ENCODE measurements at places on chromosomes 3 and 15. TPM values are rescaled to one million over a fixed set of nuclear protein-coding genes. Genes with fewer than 3 reads are reported as not detected.
A peak's percentile ranks its signal among the peaks of the same experiment; 100 is the strongest.

DNA sequence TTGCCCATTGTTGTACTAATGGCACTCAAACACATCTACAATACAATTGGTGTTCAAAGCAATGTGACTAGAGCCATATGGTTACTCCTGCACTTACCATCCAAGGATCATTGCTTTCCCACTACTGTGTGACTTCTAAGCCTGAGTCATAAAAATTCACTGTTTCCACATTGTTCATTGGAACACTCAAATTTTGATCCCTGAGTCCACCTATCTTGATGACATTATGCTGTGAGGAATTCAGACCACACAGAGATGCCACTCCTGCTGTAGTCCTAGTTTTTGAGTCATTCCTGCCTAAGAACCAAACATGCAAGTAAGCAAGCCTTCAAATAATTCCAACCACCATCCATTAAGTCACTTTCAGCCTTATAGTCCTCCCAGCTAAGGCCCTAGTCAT, 176.2 kb downstream of the EFHB start:
- H3K27ac ChIP-seq = no peak overlapping the region
- peaks cover 11% of the 10 kb centered on the region for H3K27me3 ChIP-seq
- H3K36me3 ChIP-seq = no peaks in the 10 kb centered on the region
- H3K4me1 ChIP-seq = no peaks in the 10 kb centered on the region

DNA sequence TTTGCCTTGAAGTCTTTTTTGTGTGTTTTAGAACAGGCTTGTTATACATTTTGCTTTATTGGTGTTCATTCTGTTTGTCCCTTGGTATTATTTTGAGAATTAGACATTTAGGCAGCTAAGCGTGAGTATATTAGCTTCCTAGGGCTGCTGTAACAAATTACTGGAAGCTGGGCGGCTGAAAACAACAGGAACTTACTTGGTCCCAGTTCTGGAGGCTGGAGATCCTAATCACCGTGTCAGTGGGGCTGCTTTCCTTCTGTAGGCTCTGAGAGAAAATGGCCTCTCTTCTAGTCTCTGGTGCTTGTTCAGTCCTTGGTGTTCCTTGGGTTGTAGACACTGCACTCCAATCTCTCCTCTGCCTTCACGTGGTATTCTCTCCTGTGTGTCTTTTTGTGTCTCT, 142.3 kb downstream of the KLHL25 start:
- H3K4me1 ChIP-seq = peaks cover 16% of the 10 kb centered on the region
- H3K27me3 ChIP-seq = no peaks in the 10 kb centered on the region
- H3K27ac ChIP-seq = no peak overlapping the region
- peaks cover 8% of the 10 kb centered on the region for H3K36me3 ChIP-seq

DNA sequence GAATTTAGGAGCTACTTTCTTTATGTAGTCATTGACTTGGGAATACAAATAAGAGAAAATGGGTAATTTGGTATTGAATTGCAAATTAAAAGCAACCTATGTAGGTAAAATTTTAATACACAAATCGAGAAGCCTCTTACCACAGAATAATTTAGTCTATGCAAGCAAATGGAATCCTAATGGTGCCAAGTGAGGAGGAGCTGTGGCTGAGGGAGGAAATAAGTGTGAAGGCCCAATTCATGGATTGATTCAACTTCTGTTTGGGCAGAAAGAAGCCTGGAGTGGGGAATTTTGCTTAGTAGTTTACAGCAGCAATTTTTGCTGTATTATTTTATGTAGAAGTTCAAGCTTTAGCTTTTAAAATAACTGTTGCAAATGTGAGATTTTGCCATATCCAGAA, 291.9 kb downstream of the OXSM start:
- H3K36me3 ChIP-seq = no peaks in the 10 kb centered on the region
- H3K27ac ChIP-seq = no peak overlapping the region
- peaks cover 2% of the 10 kb centered on the region for H3K27me3 ChIP-seq
- no peak overlapping the region for H3K4me3 ChIP-seq
- no peak for DNase-seq

DNA sequence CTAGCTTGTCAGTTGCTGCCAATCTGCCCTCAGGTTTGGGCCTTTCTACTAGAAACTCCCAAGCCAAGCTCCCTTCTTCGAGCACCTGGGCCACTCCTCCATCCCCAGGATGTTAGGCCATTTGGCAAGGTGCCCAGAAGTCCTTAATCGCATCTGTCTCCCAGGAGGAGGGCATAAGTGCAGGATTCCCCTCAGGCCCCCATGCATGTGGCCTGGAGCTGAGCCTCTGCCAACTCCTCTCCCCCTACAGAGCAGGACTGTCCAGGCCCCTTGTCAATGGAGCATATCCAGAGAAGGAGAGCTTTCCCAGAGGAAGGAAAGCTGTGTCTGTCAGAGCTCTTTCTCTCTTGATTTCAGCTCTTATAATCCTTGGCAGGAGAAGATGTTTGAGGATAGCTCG, 182.6 kb upstream of the ROPN1 start:
- no peak overlapping the region for H3K27ac ChIP-seq
- H3K27me3 ChIP-seq = no peaks in the 10 kb centered on the region
- no peak overlapping the region for H3K4me3 ChIP-seq
- no peak for DNase-seq
- H3K36me3 ChIP-seq = peaks cover 3% of the 10 kb centered on the region

GRCh38 chr15:38190501-38190900, 62.1 kb upstream of the SPRED1 start:
- H3K4me3 ChIP-seq = no peak overlapping the region
- H3K27ac ChIP-seq = no peak overlapping the region
- no peaks in the 10 kb centered on the region for H3K36me3 ChIP-seq
- peaks cover 5% of the 10 kb centered on the region for H3K27me3 ChIP-seq
- DNase-seq = no peak

- H3K4me3 ChIP-seq = no peak overlapping the region
- no peak overlapping the region for H3K27ac ChIP-seq
- no peak for DNase-seq
- H3K4me1 ChIP-seq = peaks cover 38% of the 10 kb centered on the region
- no peaks in the 10 kb centered on the region for H3K27me3 ChIP-seq
Measured at GRCh38 chr15:90365414-90366055, 13.5 kb downstream of the ZNF774 start.

DNA sequence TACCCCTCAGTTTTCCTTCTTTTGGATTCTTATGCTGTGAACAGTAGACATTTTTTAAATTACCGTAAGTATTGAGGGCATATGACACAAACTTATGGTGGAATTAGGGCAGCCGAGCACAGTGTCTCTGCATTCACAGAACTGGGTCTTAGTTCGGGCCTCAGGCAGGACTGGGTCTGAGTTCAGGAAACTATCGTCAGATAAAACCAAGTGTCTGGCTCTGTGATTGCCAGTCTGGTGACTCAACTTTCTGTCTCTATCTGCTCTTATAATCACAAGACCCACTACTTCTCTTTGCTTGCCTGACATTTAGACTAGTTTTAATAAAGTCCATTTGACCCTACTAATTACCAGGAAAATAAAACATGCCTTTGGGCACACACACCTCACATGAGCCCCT, 146.2 kb downstream of the LMLN start:
- H3K4me3 ChIP-seq = no peak overlapping the region
- DNase-seq = no peak
- peaks cover 40% of the 10 kb centered on the region for H3K27me3 ChIP-seq
- peaks cover 3% of the 10 kb centered on the region for H3K4me1 ChIP-seq

GRCh38 chr3:197809356-197810020, 18.4 kb downstream of the LRCH3 start:
- peaks cover 40% of the 10 kb centered on the region for H3K4me1 ChIP-seq
- H3K36me3 ChIP-seq = no peaks in the 10 kb centered on the region
- H3K4me3 ChIP-seq = peak overlapping the region; percentile 16
- H3K27ac ChIP-seq = peak overlapping the region; percentile 84
- no peaks in the 10 kb centered on the region for H3K27me3 ChIP-seq

GRCh38 chr15:57554063-57554811, 37.5 kb upstream of the MYZAP start:
- H3K27me3 ChIP-seq = no peaks in the 10 kb centered on the region
- DNase-seq = peak; percentile 49
- no peaks in the 10 kb centered on the region for H3K36me3 ChIP-seq
- no peak overlapping the region for H3K4me3 ChIP-seq

GRCh38 chr3:28173836-28174235, 67.6 kb upstream of the CMC1 start:
- no peak overlapping the region for H3K27ac ChIP-seq
- H3K4me1 ChIP-seq = no peaks in the 10 kb centered on the region
- no peak for DNase-seq

- H3K27me3 ChIP-seq = no peaks in the 10 kb centered on the region
- H3K36me3 ChIP-seq = no peaks in the 10 kb centered on the region
- H3K4me1 ChIP-seq = peaks cover 21% of the 10 kb centered on the region
- no peak overlapping the region for H3K4me3 ChIP-seq
- no peak overlapping the region for H3K27ac ChIP-seq
- no peak for DNase-seq
Measured at GRCh38 chr15:48677821-48678220, 32.3 kb upstream of the FBN1 start.

DNA sequence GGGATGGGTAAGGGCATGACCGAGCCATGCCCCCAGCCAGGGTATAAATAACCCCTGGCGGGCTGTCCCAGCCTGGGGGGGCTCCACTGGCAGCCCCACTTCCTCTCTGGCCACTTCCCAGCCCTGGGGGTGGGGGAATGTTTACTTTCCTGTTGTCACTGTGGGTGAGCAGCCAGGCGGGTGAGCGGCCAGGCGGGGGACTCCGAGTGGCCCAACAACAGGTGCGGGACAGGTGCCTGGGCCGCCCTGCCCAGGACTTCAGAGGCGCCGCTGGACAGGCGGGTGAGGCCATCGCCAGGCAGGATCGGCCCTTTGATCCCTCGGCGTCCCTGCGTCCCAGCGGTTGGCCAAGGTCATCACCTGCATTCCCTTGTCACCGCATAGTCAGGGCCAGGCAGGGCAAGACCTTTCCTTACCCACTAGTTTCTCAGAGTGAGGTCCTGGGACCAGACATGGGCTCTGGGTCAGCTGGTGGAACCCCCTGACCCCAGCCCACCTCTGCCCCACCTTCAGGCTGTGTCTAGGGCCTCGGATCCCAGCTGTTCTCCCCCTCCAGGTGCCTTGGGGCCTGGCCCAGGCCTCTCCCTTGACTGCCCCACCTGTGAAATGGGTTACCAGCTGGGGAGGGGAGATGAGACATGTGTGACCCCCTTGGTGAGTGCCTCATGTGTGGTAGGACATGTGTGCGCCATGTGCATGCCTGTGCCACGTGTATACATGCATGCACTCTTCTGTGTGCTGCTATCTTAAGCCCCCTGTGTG, 16.6 kb downstream of the SEMA3F start:
- H3K4me3 ChIP-seq = no peak overlapping the region
- no peaks in the 10 kb centered on the region for H3K27me3 ChIP-seq
- H3K36me3 ChIP-seq = peaks cover 2% of the 10 kb centered on the region
- H3K27ac ChIP-seq = no peak overlapping the region
- peaks cover 17% of the 10 kb centered on the region for H3K4me1 ChIP-seq

GRCh38 chr15:49986326-49986725, 132.7 kb downstream of the ATP8B4 start:
- no peak for DNase-seq
- no peak overlapping the region for H3K27ac ChIP-seq
- no peaks in the 10 kb centered on the region for H3K36me3 ChIP-seq
- H3K27me3 ChIP-seq = peaks cover 9% of the 10 kb centered on the region
- H3K4me3 ChIP-seq = no peak overlapping the region

GRCh38 chr3:156033428-156033827, 87.0 kb upstream of the KCNAB1 start:
- no peak for DNase-seq
- H3K27me3 ChIP-seq = no peaks in the 10 kb centered on the region
- H3K4me3 ChIP-seq = no peak overlapping the region

DNA sequence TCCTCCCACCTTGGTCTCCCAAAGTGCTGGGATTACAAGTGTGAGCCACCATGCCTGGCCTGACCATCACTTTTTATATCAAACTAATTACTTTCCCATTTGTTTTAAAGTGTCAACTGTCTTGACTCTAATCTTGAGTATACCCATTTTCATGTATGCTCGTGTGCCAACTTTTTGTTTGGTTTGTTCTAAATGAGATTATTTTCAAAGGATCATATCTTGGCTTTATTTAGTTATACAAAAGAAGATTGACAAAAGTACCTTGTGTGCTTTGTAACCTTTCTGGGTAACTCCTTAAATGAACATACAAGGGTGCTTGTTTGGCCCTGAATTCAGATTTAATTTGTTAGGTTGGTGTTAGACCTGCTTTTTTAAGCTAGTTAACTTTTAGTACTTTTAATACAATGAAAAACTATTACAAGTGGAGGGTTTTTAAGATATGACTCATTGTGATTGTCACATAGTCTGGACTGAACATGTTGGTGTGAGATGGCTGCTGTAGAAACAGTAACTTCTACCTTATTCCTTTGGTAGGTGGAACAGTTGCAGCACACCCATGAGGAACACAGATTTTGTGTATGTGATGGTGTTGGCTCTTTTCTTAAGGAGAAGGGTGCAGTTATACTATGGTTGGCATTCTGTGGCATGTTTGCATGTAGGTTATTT, 10.7 kb downstream of the KIF23 start:
- H3K4me3 ChIP-seq = no peak overlapping the region
- no peaks in the 10 kb centered on the region for H3K27me3 ChIP-seq
- H3K27ac ChIP-seq = no peak overlapping the region
- H3K36me3 ChIP-seq = peaks cover 6% of the 10 kb centered on the region
- no peak for DNase-seq

DNA sequence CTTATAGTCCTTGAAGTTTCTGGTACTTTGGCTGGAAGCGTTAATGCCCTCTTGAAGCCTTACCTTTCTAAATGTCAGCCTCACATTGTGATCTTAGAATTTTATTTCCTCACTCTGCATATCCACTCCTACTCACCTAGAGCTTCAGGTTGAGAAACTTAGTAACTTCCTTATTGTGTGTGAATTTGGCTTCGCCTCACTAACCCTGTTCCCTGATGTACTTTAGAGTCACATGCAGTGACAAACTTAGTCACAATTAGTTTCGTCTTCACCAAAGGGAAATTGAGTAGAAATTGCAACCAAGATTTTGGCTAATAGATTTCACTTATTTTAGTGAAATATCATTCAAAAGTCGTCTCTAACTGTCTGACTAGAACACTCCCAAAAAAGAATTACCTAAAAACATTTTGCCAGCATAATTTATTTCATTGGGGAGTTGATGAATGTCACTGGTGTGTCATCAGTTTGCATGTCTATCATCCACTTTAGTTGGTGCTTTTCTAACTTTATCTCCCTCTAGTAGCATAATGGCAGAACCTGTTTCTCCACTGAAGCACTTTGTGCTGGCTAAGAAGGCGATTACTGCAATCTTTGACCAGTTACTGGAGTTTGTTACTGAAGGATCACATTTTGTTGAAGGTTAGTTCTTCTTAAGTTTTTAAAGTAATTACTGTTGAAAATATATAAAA, 960 bp downstream of the MFN1 start:
- H3K36me3 ChIP-seq = peaks cover 9% of the 10 kb centered on the region
- peak overlapping the region; percentile 98 for H3K27ac ChIP-seq
- peak overlapping the region; percentile 95 for H3K4me3 ChIP-seq
- peaks cover 22% of the 10 kb centered on the region for H3K4me1 ChIP-seq
- H3K27me3 ChIP-seq = no peaks in the 10 kb centered on the region

GRCh38 chr3:120516136-120516535, 65.3 kb upstream of the FSTL1 start:
- peaks cover 2% of the 10 kb centered on the region for H3K27me3 ChIP-seq
- no peak for DNase-seq
- no peak overlapping the region for H3K27ac ChIP-seq
- H3K4me1 ChIP-seq = no peaks in the 10 kb centered on the region
- no peak overlapping the region for H3K4me3 ChIP-seq

The SPTBN5 gene
- 2.2 TPM for total RNA-seq

The EIF4G1 gene
- 532 TPM for total RNA-seq

The SEC11A gene
- total RNA-seq = 175 TPM

The ABI3BP gene
- total RNA-seq = 166 TPM

The CPN2 gene
- not detected for total RNA-seq

The SV2B gene
- total RNA-seq = not detected

The LRRK1 gene
- 11.3 TPM for total RNA-seq

The GRM2 gene
- 0.10 TPM for total RNA-seq

The CASR gene
- total RNA-seq = not detected

The ZBTB47 gene
- 38.8 TPM for total RNA-seq

The IGF2BP2 gene
- total RNA-seq = 68.8 TPM

The PLCH1 gene
- not detected for total RNA-seq
